Fibroblast of skin of right quadriceps (primary cell): ENCODE measurements at places on chromosomes 3 and 15.

- DNase-seq: no peak
Measured at GRCh38 chr3:123324880-123325765, 123.4 kb downstream of the SEC22A start.

DNA sequence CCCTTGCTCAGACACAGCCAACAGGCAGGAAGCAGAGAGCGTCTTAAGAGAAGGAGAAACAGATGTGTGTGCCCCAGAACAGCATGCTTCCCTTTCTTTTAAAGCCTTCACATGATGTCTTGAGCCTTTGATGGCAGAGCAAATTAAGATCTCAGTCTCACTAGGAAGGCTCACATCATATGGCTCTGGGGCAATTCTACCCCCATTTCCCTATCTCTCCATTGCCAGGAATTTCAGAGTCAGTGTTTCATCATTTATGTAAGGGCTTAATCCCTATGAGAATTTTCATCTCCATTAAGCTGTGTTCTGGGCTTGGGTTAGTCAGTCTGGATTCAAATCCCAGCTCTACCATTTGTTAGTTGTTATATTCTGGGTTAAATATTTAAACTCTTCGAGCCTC is 41.4 kb upstream of the GLCE start:
- no peak for DNase-seq

DNA sequence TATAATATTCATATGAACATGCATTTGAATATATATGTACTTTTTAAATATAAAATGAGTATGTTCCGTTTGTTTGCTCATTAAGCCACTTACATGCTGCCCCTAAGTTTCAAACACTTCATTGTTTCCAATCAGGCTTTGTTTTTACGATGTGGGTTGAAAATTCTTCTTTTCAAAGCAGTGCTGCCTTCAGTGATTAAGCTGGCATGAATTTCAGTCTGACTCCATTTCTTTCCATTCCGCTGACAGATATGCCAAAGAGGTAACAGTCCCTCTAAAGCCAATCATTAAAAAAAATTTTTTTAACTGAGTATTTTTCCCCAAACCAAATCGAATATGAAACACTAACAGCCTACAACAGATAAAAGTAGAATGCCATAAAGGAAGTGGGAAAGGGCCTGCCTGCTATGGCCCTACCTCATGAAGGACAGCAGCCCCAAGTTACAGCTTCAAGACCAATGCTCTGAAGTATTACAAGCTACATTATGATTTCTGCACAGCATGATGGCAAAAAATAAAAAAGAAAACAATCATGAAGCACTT is 40.0 kb downstream of the DCUN1D1 start:
- no peak for DNase-seq

DNA sequence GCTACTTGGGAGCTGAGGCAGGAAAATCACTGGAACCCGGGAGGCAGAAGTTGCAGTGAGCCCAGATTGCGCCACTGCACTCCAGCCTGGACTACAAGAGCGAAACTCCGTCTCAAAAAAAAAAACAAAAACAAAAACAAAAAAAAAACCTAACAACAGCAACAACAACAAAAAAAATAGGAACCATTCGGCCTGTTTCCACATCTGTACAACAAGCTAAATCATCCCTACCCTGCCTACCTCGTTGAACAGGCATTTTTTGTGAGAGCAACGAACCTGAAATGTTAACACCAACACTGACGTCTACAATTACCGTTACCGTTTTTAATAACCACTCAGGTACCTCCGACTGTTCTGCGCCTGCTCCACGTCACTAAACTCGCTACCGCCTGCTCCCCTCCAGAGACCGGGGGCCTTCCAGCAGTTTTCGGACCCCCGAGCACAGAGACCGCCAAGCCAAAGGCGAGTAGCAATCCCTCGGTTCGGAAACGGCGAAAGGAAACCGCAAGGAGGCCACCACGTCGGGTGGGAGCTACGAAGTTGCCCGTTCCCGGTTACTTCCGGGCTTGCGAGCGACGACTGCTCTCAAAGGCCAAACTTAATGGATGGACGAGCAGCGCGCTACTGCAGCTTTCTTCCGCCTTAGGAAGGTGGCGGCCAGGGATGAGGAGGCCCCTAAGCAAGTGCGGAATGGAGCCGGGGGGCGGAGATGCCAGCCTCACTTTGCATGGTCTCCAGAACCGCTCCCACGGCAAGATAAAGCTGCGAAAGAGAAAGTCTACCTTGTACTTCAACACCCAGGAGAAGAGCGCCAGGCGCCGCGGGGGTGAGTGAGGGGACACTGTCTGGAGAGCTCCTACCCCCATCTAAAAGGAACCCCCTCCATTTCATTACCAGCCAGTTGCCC is at the start of the genes PIGB and PIGBOS1:
Gene PIGB (plus strand): TSS at position 635 of the 907 bp plus-strand sequence. CDS start 29 bp downstream, at position 664.
Gene PIGBOS1 (minus strand): TSS at position 536 of the 907 bp plus-strand sequence. CDS start 1,331 bp downstream, outside the sequence.
- DNase-seq: peak; percentile 90

- DNase-seq: no peak
Measured at GRCh38 chr3:2823437-2824211, 286.6 kb downstream of the IL5RA start.

DNA sequence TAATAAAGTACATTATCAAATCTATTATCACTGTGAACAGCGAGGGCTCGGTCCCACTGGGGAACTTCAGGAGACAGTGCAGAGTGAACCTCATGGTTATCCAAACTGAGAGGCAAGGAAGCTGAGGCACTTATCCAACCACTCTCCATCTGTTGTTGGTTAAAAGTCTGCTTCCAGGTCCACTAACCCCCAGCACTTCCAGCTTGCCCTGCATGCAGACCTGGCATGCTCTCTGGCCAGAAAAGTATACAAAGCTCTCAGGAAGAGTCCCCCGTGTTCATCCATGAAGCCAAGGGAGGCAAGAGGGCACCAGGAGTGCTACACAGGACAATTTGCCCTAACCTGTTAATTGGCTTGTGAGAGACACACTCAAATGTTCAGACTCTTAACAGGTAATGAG is 36.0 kb downstream of the FBN1 start:
- no peak for DNase-seq

- no peak for DNase-seq
Measured at GRCh38 chr3:112345681-112346080, 12.7 kb downstream of the CD200 start.

DNA sequence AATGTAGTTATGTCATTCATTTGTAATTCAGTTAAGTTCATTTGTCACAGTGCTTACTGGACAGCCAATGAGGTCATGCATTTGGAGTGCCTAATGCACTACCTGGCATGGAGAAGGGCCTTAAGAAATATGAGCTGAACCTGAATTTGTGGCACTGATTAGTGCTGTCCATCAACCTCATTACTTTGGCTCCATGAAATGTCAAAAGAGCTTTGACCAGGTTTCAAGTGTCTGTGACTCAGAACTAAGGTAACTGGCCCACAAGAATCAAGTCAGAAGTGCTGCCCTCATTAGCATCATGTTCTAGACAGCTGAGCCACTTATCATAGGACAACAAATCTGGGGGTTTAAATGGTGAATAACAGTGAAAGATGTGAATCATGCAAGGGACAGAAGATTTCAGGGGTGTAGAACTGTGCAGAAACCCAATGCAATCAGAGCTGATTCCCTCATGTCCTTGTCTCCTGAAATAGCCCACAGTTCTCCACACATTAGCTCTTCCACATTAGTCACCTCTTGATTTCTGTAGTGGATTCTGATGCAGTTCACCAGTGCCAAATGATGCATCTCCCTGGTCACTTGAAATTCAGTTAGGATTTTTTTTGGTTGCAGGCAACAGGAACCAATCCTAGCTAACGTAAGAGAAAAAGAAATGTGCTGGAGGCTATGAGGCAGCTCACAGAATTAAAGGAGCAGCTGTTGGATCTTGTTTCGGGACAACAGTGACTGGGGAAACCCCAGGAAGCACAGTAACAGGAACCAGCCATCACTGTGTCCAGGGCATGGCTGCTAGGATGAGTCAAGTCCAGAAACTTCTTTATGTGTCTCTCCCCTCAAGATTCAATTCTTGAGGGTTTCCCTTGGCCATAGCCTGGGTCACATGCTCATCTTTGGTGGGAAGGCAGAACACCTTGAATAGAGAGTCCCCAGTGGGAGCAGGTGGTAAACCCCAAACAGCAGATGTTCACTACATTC is 38.7 kb downstream of the CHST2 start:
- peak; percentile 16 for DNase-seq

- DNase-seq: peak; percentile 2
Measured at GRCh38 chr3:27943106-27943505, 221.0 kb upstream of the EOMES start.

DNA sequence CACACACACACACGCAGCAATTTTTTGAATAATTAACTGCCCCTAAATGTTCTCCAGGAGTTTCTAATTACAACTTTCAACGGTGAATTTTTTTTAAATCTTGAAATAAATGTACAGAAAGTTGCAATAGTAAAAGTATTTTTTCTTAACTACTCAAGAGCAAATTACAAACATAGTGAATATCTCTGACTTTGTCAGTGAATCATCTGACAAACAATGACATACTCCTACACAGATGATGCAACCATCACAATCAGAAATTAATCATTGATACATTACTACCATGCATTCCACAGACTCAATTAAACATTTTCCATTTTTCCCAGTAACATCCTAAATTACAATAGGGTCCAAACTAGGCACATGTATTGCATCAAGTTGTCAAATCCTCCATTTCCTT is 597.3 kb downstream of the NAALADL2 start:
- peak; percentile 43 for DNase-seq

- DNase-seq: no peak
Measured at GRCh38 chr3:18188491-18188890, 236.6 kb downstream of the SATB1 start.

GRCh38 chr3:2495746-2496145 is 397.1 kb downstream of the CNTN4 start:
- DNase-seq: no peak

DNA sequence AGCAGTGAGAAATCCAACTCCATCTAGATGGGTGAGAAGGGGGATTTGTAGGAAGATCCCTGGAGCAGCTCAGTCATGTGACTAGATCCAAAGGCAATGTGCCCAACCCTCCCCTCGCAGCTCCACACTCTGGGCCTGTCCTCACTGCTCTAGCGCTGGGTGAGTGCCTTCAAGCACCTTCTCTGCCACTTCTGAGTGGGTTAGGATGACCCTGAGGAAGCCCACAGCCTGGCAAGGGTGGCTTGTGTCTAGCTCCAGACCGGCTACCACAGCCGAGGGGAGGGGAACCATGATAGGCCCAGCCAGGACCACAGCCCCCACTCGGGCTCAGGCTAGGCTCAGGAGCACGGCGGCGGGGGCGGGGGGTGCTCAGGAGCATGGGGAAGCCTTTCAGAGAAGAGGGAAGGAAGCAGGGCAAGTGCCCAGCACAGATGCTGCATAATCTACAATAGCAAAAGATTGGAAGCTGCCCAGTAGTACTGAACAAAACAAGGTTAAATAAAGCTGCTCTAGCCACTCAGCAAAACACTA is 1.7 kb downstream of the SPATA12 start:
- no peak for DNase-seq

DNA sequence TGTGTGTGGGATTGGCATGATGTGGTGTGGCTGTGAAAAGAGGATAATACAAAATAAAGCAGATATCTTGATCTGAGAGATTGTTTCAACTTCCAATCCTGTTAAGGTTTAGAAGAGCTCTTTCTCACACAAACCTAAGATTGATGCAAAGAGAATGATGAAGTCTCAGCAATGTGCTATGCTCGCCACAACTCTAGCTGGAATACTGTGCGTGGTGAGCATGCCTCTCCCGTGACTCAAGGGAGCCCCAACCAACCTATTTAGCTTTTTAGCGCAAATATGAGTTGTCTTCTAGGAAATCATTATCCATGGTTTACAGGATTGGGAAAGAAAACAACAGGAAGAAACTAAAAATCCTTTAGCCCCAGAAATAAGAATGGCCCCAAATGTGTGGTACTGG is 28.5 kb downstream of the BTLA start:
- DNase-seq: peak; percentile 38

- no peak for DNase-seq
Measured at GRCh38 chr3:99537416-99537815, 101.0 kb upstream of the COL8A1 start.

DNA sequence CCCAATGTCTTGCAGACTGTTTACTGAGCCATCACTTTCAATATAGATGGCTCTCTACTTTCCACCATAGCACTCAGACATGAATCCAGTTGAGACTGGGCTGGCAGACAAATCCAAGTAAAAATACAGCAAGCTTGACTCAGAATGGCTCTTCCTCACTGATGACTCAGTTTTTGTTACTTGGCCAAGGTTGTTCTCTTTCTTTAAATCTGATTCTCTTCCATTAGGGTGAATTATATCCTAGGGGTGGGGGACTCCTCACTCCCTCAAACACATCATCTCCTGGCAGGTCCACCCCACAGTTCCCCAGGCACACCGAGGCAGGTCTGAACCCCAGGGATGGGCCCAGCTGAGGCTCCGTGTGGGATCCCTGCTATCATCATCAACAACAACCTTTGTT is 157.9 kb downstream of the MEX3B start:
- DNase-seq: peak; percentile 87

DNA sequence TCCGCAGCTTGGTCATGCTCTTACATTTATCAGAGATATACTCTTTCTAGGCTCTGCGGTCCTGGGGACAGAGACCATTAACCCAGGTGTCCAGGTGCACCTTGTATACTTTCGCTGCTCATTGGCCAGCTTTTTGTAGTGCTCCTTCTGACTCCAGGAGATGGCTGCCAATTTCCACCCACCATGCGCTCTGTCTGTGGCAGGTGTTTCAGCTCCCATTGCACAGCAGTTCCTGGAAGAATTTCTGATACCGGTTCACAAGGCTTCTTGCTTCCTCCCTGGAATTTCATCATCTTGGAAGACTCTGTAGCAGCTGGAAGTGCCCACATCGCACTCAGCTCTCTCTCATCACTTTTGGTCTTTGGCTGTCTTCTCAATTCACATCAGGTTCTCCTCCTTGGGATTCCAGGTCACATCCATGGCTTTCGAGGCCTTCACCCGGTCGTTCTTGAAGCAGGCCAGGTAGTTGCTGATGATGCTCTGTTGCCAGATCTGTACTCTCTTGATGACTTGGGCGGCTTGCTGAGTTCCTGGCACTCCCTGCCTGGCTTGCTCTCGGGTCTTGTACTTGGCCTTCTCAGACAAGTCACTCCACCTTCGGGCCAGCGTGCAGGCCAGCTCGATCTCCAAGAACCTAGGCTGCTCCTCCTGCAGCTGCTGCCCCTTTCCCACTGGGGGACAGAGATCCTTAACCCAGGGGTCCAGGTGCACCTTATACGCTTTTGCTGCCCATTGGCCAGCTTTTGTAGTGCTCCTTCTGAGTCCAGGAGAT is 41.1 kb upstream of the ARL8B start:
- no peak for DNase-seq

DNA sequence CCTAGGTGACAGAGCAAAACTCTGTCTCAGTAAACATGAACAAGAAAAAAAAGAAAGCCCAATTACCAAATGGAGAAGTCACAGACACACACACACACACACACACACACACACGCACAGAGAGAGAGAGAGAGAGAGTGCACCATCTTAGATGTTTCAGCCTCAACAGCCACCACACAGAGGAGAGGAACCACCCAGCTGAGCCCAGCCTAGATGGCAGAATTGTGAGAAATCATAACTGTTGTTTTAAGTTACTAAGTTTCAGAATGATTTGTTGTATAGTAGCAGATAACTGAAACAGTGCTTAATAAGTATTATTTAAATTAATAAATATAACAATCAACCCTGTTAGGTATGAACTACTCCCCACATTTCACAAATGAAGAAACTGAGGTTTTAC is 321.2 kb downstream of the ZNF621 start:
- no peak for DNase-seq
